RCC 7860 (cell line): ENCODE measurements at places on chromosomes 3 and 15.

- no peak for DNase-seq
Observed at GRCh38 chr15:25568751-25569150, 129.9 kb upstream of the UBE3A start.

GRCh38 chr15:42048821-42049200, 28.0 kb upstream of the PLA2G4E start:
- DNase-seq = no peak

- no peak for DNase-seq
Observed at GRCh38 chr3:128875556-128876120, 3.8 kb upstream of the ACAD9 start.

GRCh38 chr3:190941694-190942260, 79.3 kb upstream of the GMNC start:
- no peak for DNase-seq

- peak; percentile 96 for DNase-seq
Observed at GRCh38 chr15:69557020-69557706, 104.5 kb downstream of the RPLP1 start.
